Glomerular endothelial cell (primary cell): ENCODE measurements at places on chromosomes 11 and 22.

GRCh38 chr22:42960531-42961399 is 54.2 kb downstream of the PACSIN2 start:
- DNase-seq, result no peak

DNA sequence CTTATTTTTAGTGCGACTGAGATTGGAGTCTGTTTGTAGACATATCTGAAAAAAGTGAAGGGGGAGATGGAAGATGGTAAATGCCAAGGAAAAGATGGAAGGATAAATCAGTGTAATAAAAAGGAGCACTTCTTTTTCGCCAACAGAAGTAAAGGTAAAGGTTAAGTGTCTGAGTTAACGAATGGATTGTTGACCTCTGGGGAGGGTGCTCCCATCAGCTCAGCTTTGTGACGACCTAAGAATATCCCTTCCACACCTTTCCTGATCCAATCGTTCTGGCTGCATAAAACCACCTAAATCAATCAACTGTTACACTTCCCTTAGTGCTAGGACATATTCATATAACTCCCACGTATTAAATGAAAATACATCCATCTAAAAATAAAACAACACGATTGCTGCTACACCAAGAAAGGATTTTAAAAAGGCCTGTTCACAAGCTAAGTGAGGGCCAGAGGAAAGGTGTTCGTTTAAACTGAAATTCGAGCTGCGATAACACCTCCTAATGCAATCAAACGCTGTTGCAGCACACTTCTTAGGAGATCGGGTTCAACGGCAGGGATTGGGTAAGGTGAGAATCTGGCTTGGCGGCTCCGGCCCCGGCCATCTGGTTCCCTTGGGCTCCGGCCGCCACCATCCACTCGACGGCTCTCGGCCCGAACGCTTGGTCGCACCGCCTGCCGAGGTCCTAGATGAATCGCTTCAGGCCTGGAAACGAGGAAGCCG is 658 bp downstream of the C11orf71 start:
- no peak for DNase-seq

GRCh38 chr22:24231706-24232105 is 13.2 kb downstream of the GGT5 start:
- no peak for DNase-seq

GRCh38 chr11:65965986-65966762 is 4.6 kb downstream of the SART1 start:
- no peak for DNase-seq

GRCh38 chr22:37260155-37260795 is 16.2 kb upstream of the RAC2 start:
- DNase-seq, result no peak

GRCh38 chr11:34405079-34405858 is 33.5 kb upstream of the CAT start:
- DNase-seq, result no peak

DNA sequence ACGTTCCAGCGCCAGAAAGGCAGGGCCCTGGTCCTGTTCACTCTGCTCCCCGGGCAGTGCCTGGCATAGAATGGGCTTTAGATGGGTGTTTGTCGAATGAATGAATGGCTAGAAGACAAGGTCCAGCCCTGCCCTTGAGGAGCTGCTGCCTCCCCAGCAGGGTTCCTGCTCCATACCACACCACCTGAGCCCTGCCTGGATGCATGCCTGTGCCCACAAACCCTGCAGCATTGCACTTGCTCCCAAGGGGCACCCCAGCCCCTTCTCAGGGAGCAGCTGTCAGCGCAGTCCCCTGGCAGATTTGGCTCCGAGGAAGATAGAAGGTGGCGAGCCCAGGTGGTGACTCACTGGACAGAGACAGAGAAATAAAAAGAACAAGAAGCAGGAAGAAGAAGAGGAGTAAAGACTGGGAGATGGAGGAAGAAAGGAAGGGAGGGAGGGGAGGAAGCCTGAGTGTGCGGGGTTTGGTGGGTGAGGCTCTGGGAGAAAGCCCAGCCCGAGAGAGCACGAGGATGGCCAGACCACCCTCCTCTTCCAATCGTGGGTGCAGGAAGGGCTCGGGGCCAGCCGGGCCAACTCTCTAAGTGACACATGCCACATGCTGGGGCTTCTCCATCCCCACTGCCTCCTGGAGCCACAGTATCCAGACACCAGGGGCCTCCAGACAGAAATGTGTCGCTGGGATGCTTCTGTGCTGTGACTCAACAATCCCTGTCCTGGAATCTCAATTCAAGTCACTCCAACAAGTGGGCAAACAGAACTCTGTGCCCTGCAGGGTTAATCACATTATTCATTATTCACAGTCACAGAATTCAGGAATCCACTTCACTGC is 1474.3 kb downstream of the BRD1 start:
- DNase-seq, result no peak

- no peak for DNase-seq
These were observed 110.1 kb downstream of the CEP164 start for GRCh38 chr11:117437791-117438130.

- no peak for DNase-seq
These were observed 17.8 kb upstream of the CARS1 start for GRCh38 chr11:3074912-3075589.

GRCh38 chr11:61897387-61898246 is 6.3 kb upstream of the FADS3 start:
- DNase-seq, result no peak

- DNase-seq, result peak; percentile 39
These were observed 87.8 kb upstream of the VPREB1 start for GRCh38 chr22:22156716-22157347.

- no peak for DNase-seq
These were observed 24.2 kb downstream of the SULT4A1 start for GRCh38 chr22:43838161-43838560.

GRCh38 chr22:41021061-41021612 is 70.0 kb downstream of the RBX1 start:
- DNase-seq, result no peak

- DNase-seq, result no peak
These were observed 31.9 kb downstream of the RRP8 start for GRCh38 chr11:6571434-6572008.

- no peak for DNase-seq
These were observed 129.5 kb downstream of the MAML2 start for GRCh38 chr11:96213500-96213899.
